Esophagus squamous epithelium (tissue), 5 donors: ENCODE measurements at places on chromosomes 3 and 15. TPM values are rescaled to one million over a fixed set of nuclear protein-coding genes. Genes with fewer than 3 reads are reported as not detected.

B2M gene
- total RNA-seq, result 4,464 TPM

SI gene
- total RNA-seq, result not detected

DNA sequence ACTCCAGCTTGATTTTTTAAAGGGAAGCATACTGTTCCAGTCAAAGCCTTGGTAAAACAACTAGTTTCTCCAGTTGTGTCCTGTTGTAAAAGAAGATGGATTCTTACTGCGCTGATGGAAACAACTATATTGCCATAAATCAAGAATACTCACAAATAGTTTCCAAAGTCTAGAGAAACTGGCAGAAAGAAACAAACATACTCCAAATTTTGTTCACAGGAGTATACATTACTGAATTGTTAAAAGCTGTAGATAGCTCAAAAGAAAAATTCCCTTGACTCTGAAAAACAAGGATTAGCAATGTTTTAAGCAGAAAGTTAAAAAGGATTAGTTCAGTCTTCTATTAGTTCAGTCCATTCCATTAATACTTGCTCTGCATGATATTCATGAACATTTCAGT lies 27.6 kb downstream of the SORD start:
- H3K27ac ChIP-seq, result no peak overlapping the region
- H3K4me3 ChIP-seq, result no peak overlapping the region
- peaks cover 35% of the 10 kb centered on the region for H3K36me3 ChIP-seq
- no peaks in the 10 kb centered on the region for H3K4me1 ChIP-seq

- H3K27me3 ChIP-seq, result no peaks in the 10 kb centered on the region
- no peak overlapping the region for H3K27ac ChIP-seq
- no peak overlapping the region for H3K4me3 ChIP-seq
- DNase-seq, result no peak
These were observed 25.5 kb downstream of the SEC62 start for GRCh38 chr3:169992156-169992555.

SUSD5 gene
- 0.13 TPM for total RNA-seq
